ENCODE measurements at places on chromosomes 6 and 20.

GRCh38 chr20:51221791-51222408, 199.0 kb upstream of the KCNG1 start:
- no peak for DNase-seq
- H3K4me1 ChIP-seq = no peaks in the 10 kb centered on the region
- H3K27ac ChIP-seq = no peak overlapping the region
- no peak overlapping the region for H3K4me3 ChIP-seq

- H3K36me3 ChIP-seq = no peaks in the 10 kb centered on the region
- H3K27me3 ChIP-seq = no peaks in the 10 kb centered on the region
- H3K4me1 ChIP-seq = peaks cover 15% of the 10 kb centered on the region
- DNase-seq = no peak
- peak overlapping the region; percentile 6 for H3K27ac ChIP-seq
These were observed 77.4 kb downstream of the PRDM1 start for GRCh38 chr6:106163446-106163965.

GRCh38 chr6:121993362-121993761, 406.1 kb upstream of the HSF2 start:
- H3K4me3 ChIP-seq = no peak overlapping the region
- no peaks in the 10 kb centered on the region for H3K27me3 ChIP-seq
- no peak for DNase-seq
- no peak overlapping the region for H3K27ac ChIP-seq

GRCh38 chr6:28124350-28124970, at the start of gene ZSCAN16:
Gene ZSCAN16 (plus strand): TSS chr6:28124609. CDS start chr6:28125444, 835 bp downstream.
- no peaks in the 10 kb centered on the region for H3K27me3 ChIP-seq
- peak within 1 kb of the TSS; percentile 61 for H3K4me3 ChIP-seq
- peak; percentile 86 for DNase-seq
- peaks cover 16% of the 10 kb centered on the region for H3K4me1 ChIP-seq
- H3K36me3 ChIP-seq = peaks cover 32% of the 10 kb centered on the region

GRCh38 chr6:148323344-148323743, 19.3 kb upstream of the SASH1 start:
- DNase-seq = no peak
- no peak overlapping the region for H3K27ac ChIP-seq
- H3K4me3 ChIP-seq = no peak overlapping the region
- no peaks in the 10 kb centered on the region for H3K27me3 ChIP-seq
